Stimulated activated CD8-positive, alpha-beta memory T cell treated with anti-CD3 and anti-CD28 coated beads, Interleukin-4, amount 100 ng/mL, for 1 hour (primary cell): ENCODE measurements at places on chromosomes 5 and 9.

GRCh38 chr5:170423692-170424091 is 34.5 kb upstream of the KCNMB1 start:
- no peak for DNase-seq

DNA sequence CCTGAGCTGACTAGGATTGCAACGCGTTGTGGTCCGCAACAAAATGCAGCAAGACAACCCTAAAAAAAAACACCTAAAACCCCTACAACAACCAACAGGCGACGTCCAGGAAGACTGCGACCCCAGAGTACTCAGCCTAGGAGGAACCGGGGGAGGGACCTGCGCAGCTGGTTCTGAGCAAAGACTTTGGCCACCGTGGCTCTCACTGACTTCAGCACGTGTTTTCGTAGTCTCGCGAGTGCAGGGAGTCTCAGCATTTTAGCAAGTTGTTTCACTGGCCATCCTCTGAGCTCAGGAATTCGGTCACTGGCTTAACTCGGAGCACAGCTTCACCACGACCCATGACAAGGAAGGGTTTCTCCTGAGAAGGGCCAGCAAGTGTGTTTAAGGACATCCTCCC is 8.6 kb upstream of the ZDHHC11 start:
- no peak for DNase-seq

DNA sequence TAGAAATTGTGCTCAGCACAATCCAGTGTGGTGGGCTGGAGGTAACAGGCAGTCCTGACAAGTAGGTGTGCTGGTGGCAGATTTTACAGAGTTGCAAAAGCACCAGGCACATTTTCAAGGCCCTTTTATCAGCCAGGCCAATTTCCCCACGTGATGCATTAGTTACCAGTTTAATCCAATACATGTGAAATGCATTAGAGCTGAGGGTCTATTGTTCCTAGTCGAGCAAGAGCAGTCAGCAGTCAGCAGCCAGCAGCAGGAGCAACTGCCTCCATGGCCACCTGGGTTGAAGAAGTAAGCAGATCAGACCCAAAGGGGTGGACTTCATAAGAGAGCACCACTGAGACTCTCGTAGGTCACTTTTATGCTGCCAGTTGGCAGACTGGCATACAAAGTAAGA is 76.7 kb downstream of the EPB41L4A start:
- no peak for DNase-seq

DNA sequence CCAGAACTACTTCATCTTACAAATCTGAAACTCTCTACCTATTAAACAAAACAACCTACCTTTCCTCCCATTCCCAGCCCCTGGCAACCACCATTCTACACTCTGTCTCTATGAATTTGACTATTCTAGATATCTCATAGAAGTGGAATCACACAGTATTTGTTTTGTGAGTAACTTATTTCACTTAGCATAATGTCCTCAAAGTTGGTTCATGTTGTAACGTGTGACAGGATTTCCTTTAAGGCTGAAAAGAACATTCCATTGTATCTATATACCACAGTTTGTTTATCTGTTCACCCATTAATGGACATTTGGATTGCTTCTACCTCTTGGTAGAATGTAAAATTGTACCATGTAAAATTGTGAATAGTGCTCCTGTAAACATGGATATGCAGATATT is 70.1 kb upstream of the NXNL2 start:
- no peak for DNase-seq

- DNase-seq = no peak
Observed at GRCh38 chr9:132141948-132142594, 19.8 kb upstream of the NTNG2 start.

- no peak for DNase-seq
Observed at GRCh38 chr5:132387640-132388117, 18.2 kb downstream of the SLC22A5 start.

DNA sequence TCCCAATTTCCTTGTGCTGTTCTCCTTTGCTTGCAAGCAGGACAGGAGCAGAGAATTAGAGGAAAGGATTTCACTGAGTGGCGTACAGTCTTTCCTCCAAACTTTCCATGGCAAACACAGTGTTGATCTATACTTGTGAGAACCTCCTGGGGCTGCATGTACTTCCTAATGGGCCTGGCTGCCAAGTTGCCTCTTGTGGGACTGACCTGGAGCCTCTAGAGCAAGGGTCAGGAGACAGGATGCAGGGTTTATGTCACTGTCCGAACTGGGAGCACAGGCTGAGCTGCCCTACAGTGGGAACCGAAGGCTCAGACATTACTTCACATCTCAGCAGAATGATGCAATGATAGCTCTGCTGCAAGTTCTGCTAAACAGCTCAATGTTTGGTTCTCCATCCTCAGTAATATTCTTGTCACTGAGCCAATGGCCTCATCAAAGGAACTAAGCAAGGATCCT is 102.3 kb downstream of the ENC1 start:
- no peak for DNase-seq

GRCh38 chr9:28267351-28267750 is 694.1 kb upstream of the C9orf72 start:
- DNase-seq = no peak

DNA sequence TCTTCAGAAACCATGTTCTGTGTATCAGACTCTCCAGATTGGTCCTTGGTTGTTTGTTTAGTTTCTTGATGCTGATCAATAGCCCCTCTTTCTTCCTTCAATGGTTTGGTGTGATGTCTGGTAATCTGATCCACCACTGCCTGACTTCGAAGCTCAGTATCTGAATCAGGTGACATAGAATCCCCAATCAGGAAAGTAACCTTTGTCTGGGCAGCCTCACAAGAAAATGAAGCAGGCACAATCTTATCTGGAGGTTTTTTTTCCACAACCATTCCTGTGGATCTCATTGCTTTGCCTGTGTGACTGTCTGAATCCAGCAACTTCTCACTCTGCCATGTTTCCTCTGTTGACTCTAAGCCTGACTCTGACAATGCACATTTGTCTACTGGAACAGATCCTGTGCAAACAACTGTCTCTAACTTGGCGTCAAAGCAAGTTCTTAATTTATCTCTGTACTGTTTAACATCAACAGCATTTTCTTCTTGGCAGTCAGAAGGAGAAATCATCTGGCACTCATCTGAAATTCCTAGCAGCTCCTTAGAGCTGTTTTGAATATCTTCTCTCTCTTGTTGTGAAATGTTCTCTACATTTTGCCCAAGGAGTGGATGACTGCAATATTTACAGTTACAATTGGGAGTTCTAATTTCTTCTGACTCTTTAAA is 37.1 kb upstream of the RAPGEF6 start:
- DNase-seq = no peak

DNA sequence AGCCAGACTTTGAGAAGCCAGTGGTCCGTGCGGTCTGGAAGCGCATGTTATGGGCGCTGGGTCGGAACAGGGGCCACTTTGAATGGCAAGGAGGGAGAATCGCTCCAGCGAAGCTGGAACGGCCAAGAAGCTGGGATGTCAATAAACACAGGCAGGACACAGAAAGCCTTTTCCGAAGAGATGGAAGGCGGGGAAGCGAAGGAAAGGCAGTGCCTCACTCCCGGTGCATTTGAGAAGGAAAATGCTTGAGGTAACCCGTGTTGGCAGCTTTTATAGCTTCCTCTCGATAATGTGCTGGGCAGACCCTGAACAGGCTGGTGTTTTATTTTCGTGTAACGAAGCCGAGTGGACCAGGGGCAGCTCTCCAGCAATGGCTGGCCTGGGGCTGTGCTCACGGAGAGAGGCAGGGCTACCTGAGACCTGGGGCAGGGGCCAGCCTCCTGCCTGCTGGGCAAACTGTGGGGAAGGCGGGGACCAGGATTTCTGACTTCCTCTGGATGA is 84.2 kb upstream of the SPRY4 start:
- DNase-seq = no peak

GRCh38 chr5:107607671-107608345 is 62.9 kb downstream of the EFNA5 start:
- DNase-seq = no peak

- no peak for DNase-seq
Observed at GRCh38 chr9:129983891-129984290, 59.1 kb downstream of the FNBP1 start.

DNA sequence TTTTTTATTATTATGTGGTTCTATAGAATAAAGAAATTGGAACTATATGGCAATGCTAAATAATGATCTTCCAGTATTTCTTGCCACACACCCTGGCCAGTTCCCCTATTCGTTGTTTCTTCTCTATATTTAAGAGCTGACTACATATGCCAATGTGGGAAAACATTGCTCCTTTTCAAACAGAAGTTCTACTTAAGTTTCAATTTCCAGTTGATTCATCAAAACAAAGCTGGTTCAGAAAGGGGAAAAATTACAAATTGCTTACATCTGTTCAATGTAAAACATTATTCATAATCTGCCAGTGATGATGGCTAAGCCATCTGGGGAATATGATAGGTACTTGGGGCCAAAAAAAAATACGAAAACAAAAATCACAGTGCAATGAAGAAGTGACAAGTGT is 76.9 kb downstream of the ST8SIA4 start:
- no peak for DNase-seq

GRCh38 chr5:138844812-138845513 is 30.2 kb downstream of the LRRTM2 start:
- no peak for DNase-seq

- DNase-seq = no peak
Observed at GRCh38 chr5:68140763-68141162, 74.8 kb upstream of the PIK3R1 start.

DNA sequence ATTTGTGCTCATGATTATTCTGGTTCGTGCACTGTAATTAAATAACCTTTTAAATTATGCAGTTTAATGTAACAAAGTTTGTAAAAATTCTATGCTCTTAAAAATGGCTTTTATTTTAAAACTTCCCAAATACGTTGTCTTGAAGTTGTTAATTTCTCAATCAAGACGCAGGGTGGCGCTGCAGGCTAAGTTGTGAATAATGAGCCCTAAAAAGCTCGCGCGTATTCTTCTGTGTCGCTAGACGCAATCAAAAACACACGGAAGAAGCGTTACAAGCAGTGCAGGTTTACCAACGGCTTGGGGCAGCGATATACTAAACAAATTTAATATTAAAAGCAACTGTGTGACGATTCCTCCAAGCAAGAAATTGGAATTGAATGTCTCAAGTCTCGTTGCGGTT is at the start of gene PCDHB4:
PCDHB4 (plus strand) TSS at position 256 of the 400 bp plus-strand sequence. CDS start 181 bp downstream, outside the sequence.
- DNase-seq = no peak

GRCh38 chr9:127162046-127162863 is 39.8 kb upstream of the ANGPTL2 start:
- DNase-seq = no peak

- DNase-seq = no peak
Observed at GRCh38 chr5:133393776-133394476, 218.4 kb downstream of the FSTL4 start.

DNA sequence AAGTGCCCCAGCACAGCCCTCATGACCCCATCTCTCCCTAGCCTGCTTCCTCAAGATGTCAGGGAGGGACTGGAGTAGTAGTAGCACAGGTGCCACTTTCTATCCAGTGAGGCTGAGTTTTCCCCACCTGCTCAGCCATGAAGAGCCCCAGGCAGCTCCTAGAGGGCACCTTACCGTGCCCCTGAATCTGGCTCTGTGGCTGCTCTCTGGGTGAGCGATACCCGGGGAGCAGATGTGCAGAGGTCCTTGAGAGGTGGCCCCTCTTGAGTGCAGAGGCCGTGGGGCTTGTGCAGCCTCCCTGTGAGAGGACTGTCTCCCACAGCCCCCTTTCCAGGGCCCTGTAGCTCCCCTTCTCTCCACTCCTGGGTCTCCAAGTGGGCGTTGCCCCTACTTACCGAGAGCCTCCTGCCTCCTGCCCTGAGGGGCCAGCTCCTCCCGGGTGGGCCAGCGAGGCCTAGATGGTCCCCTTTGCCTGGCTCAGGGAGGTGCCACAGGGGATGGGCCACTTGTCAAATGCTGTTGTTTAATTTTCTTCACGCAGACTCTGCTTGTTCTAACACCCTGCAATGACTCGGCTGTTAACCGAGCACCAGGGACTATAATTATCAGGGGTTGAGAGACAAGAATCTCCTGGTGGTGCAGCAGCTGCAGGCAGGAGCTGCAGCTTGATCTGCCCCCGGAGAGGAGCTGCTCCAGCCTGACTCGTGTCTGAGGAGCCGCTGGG is 29.6 kb upstream of the PITX1 start:
- no peak for DNase-seq

GRCh38 chr5:14153932-14154731 is 11.0 kb downstream of the TRIO start:
- no peak for DNase-seq

DNA sequence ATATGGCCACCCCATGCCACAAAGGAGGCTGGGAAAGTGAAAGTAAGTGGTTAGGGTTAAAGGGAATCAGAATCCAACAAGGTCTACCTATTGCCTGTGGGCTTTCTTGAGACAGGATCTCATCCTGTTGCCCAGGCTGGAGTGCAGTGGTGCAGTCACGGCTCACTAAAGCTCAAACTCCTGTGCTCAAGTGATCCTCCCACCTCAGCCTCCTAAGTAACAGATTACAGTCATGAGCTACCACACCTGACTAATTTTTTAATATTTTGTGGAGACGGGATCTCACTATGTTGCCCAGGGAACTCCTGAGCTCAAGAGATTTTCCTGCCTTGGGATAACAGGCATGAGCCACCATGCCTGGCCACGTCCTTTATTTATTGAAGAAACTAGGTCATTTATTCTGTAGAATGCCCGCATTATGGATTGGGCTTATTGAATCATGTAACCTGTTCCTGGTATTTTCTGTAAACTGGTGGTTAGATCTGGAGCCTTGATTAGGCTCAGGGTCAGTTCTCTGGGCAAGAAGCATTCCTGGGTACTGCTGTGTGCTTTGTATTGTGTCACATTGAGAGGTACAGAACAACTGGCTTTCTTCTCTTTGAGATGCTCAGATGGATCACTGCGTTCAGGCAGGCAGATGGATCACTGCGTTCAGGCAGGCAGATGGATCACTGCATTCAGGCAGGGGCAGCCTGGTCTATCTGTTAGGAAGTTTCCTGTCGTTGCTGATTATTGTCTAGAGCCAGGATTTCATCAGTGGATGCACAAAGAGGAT is 41.6 kb downstream of the ERGIC1 start:
- no peak for DNase-seq

- no peak for DNase-seq
Observed at GRCh38 chr5:82859451-82860140, 217.6 kb downstream of the TMEM167A start.

DNA sequence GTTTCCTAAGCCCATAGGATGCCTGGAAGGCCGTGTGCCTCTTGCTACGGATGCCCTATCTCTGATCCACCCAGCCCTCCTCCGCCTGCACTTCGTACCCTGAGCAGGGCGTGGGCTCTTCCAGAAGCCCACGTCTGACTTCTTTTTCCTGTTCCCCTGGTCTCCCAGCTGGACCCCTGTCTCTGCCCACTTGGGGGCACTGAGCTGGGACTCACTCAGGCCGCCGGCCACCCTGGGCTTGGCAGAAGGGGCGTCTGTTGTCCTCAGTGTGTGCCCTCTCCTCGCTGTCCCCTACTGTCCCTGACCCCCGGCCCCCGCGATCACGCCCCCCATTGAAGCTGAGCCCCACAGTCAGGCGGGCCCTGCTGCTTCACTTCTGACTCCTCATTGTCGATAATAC is 22.0 kb upstream of the RXRA start:
- no peak for DNase-seq

- DNase-seq = no peak
Observed at GRCh38 chr5:119055294-119055693, 15.6 kb upstream of the DMXL1 start.

GRCh38 chr9:92474587-92474986 is 7.7 kb downstream of the ASPN start:
- no peak for DNase-seq
